ENCODE measurements at places on chromosomes 3 and 15.

DNA sequence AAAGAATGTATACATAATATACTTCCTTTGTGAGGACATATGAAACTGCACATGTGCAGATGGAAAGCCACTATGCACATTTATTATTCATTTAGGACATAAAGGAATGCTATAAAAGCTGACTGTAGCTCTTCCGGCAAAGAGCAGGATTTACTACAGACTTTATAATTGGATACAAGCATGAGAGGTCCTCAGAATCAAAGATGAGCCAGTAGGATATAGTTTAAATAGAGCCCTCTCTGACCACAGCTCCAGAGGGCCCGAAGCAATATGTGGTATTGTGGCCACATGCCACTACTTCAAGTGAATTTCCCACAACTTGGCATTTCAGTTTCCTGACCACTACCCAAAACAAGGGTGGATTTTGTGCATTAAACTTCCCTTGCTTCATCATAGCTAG lies 140.9 kb downstream of the ATP8B4 start:
- DNase-seq: no peak

DNA sequence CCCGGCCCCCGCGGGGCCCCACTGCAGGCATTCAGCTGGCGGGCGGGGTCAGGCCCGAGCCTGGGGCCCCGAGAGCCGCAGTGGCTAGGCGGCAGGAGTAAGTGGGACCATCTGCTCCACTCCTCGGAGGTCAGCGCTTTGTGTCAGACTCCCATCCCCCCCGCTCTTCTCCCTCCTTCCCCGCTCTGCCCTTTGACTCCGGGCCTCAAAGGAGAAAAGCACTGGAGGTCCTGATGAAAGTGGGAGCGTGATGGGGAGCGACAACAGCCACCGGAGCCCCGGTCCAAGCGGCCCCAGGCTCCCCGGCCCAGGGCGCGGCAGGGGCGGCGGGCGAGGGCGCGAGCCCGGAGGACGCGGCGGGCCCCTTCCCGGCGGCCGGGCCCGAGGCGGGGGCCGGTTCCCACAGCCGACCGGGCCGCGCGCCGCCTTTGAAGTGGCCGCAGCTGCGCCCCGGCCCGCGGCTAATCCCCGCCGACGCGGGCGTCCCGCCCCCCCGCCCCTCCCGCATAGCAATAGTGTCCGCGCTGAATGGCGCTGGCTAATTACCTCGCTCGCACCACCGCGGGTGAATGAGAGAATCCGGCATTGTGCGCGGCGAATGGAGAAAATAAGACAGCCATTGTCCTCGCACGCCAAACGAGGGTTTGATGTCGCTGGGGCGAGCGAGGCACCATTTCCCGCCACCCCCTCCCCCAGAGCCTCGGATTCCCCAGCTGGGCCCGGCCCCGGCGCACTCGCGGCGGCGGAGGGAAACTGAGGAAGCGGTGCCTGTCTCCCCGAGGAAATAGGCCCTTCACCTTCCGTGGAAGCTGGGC lies 22.4 kb downstream of the IGDCC3 start:
- no peak for DNase-seq

GRCh38 chr15:62521396-62521795 lies 356.3 kb upstream of the C2CD4B start:
- DNase-seq: no peak

DNA sequence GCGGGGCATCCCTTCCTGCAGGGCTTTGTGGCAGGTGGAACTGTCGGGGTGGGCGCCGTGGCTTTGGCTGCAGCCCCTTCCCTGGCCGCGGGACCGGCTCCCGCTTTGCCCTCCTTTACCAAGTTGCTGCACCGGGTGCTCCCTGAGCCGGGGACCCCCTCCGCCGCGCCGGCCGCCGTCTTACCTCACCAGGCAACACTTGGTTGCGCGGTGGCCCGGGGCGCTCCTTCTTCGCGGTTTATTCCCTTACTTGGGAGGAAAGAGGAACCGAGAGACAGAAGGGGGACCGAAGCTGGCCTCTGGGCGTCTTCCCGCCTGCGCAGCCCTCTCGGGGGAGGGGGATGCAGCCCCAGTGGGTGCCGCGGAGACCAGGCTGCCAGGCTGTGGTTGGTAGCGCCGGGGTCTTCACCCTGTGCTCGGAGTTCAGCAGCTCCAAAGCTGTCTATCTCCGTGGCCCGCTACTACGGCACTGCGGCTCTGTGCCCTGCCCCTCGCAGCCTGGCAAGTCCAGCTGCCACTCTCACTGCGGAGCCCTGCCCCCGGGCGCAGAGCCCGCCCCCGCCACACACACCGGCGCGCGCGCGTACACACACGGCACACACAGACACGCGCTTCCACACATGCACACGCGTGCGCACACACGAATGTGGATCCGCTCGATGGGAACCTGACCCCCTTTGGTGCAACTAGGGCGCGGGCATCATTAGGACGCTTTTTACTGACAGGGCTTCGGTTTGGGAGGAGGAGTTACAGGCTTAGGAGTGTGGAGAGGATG lies at the start of gene DGKG:
TSS of gene DGKG (minus strand) at position 473 of the 775 bp plus-strand sequence. CDS start 41,775 bp downstream, outside the sequence.
- no peak for DNase-seq

DNA sequence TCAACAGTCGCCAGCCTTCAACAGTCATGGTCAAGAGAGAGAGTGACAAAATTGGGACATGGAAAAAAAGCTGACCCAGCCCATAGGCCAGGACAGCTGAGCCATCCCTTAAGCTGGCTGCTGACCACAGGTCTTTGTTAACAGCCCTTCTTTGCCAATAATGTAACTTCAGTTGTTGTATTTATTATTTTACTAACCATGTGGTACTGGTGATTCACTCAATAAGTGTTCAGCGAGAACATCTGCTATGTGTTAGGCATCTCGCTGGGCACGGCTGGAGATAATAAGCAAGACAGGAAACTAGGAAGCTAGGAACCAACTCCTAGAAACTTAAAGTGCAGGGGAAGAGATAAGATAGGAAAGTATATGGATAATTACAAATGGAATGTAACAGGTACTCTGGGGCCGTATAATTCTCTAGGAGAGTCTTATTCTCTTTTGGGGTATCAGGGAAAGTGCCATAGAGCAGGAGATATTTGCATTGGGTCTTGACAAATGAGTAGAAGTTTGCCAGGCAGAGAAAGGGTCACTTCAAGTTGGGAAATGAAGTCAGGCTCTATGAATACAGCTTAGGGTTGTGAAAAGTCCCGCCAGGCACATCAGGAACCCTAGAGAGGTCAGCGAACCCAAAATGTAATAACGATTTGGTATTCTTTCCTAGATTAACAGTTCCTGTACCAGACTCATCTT lies 84.0 kb upstream of the TRA2B start:
- no peak for DNase-seq

DNA sequence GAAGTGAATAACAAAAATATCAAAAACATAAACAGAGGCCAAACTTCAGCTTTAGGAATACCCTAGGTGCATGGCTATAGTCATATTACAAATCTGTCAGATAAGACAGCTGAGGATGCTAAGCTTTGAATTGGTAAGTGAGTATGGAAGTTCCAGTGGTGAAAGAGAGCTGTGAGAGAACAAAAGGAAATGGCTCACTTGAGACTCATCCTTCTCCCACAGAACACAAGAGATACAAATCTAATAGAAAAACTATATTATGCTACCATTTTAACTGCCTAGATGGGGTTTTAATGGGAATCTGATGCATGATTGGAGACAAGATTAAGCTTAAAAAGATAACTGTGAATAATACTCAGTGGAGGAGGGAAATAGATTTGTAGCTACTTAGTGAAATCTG lies 21.5 kb upstream of the PEX5L start:
- no peak for DNase-seq
